ENCODE measurements at places on chromosomes 1 and 21.

DNA sequence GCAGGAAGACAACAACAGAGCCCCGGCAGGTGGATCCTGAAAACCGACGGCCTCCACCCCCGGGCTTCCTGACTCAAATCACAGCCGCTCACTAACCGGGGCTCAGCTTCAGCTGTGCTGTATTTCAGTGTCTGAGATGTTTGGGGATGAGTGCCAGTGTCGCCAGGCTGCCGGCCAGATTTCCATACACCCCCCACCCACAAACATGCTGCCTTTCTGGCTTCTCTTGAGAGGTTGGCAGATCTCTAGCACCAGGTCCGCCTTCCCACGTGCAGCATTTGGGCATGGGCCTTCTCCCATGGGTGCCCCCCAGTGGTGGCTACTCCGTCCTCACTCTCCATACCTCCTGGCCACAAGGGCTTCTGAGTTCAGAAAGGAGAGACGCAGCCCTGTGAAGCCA lies 34.8 kb downstream of the KCNAB2 start:
- DNase-seq, result no peak

DNA sequence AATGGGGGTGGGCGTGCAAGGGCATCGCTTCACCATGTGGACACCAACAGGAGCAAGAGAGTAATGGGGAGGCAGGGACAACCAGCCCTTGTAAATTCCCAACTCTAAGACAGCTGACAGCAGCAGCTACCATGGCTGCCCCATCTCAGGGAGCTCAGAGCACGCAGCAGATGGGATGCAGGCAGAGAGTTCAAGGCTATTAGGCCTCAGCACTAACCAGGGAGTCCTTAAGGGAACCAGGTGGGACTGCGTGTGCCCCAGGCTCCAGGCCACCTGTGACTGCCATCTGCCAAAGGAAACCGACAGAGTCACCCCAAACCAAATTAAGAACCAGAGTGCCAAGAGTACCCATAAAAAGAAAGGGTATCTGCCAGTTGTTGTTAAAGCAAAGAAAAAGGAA lies 33.7 kb upstream of the PRDM2 start:
- no peak for DNase-seq

GRCh38 chr1:210691039-210691610 lies 362.4 kb downstream of the HHAT start:
- no peak for DNase-seq

DNA sequence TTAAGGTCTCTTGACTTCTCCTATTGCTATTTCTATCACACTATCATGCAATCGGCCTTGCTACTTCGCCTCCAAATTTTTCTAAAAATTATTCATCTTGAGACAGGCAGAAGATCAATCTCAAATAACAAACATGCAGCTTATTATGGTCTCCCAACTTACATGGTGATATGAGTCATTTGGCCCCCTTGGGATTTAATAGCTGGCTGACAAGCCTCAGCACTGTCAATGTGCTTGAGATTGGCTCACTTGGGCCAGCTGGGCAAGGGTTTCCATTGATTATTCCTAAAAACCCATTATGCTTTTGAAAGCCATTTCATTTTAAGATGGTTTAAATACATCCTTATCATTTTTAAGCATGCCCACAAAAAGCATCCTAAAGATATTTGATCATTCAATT lies 224.5 kb upstream of the NFIA start:
- no peak for DNase-seq

DNA sequence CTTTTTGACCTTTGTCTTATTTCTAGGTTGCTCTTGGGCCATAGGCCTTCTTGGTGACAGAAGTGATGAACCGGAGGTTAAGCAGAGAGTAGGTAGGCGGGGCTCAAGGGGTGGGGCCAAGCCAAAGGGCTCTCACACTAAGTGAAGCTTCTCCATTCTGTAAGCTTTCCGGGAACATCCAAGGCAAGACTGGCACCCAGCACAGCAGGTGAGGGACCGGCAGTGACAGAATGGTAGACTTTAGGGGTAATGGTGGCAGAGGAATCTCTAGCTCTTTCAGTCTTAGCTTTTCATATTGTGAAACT lies at the start of gene TNFAIP8L2:
Gene TNFAIP8L2 (plus strand): TSS at position 135 of the 305 bp plus-strand sequence. CDS start 2,049 bp downstream, outside the sequence.
- peak; percentile 13 for DNase-seq

- peak; percentile 78 for DNase-seq
These were observed 180.8 kb downstream of the RPS6KC1 start for GRCh38 chr1:213231795-213232231.

- no peak for DNase-seq
These were observed 53.2 kb upstream of the B3GALT5 start for GRCh38 chr21:39559511-39559910.

DNA sequence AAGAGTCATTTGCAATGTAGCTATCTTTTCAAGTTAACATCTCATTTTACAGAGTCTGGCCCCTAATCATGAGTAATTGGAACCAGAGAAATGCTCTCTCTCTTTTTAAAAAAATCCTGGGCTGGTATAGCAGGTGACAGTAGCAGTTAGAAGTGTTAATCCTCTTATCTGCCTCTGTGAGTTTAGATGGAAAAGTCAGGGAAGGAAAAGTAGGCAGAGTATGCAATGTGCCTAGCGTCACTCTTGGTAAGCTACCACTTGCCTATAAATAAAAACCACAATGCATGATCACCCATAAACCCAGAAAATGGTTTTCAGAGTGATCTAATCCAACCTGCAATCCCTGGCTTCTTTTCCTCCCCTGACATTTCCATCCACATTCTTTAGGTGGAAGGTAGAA lies 43.2 kb downstream of the UTP25 start:
- no peak for DNase-seq

GRCh38 chr21:44354001-44354405 lies 582 bp downstream of the TRPM2 start:
- no peak for DNase-seq

GRCh38 chr1:55786396-55786795 lies 571.2 kb upstream of the USP24 start:
- no peak for DNase-seq

DNA sequence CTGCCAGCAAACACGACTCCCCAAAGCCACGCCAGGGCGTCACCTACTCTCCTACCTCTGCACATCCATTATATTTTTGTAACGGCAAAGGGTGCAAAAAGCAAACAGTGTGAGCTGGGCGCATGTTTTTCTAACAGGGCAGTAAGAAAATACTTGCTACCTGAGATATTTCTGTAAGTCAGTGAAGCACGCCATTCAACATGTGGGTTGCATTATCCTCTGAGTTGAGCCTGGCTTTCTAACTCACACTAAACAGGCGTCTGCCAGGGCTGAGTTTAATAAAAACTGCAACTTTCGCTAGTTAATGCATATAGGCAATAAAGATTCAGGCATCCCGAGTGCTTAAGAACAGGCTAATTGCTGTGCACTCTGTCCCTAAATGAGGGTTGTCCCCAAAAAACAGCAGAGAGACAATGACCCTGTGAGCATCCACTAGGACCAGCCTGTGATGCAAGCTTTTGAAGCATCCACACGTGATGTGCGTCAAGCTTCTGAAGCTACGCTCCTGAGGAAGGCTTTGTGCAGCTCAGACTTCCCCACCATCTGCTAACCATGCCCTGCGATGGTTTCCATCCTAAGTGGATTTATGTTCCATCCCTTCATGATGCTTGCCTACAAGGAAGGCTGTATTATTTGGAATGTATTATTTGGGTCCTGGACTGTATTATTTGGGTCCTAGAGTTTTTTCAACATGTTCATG lies 70.0 kb upstream of the SIM2 start:
- peak; percentile 29 for DNase-seq

DNA sequence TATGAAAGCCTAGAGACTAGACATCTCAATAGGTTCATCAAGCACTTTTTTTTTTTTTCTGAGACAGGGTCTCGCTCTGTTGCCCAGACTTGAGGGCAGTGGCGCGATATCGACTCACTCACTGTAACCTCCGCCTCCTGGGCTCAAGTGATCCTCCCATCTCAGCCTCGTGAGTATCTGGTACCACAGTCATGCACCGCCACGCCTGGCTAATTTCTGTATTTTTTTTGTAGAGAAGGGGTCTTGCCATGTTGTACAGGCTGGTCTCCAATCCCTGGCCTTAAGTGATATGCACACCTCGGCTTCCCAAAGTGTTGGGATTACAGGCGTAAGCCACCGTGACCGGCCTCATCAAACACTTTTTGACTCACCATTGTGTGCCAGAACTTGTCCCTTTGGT lies 613 bp upstream of the GPATCH4 start:
- DNase-seq, result no peak

- DNase-seq, result no peak
These were observed 15.7 kb upstream of the TMEM51 start for GRCh38 chr1:15137809-15138208.

DNA sequence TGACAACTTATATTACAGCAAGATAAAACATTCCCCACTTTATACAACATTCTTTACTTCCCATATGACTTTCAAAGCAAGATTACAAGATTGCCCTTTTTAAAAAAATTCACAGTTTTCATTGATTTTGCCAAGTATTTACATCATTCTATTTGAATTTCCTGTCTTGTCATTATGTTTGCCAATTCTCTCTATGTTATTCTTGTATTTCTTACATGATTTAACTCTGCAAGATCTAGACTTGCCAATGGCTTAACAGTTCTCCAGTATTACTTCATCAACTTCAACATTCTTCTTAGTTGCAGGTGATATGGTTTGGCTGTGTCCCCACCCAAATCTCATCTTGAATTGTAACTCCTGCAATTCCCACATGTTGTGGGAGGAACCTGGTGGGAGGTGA lies 31.6 kb downstream of the FMO4 start:
- DNase-seq, result no peak

GRCh38 chr1:228918335-228918734 lies 183.1 kb downstream of the RHOU start:
- no peak for DNase-seq

- DNase-seq, result no peak
These were observed 60.6 kb downstream of the C1orf94 start for GRCh38 chr1:34237151-34237815.

- peak; percentile 24 for DNase-seq
These were observed at the start of gene PDZK1IP1 for GRCh38 chr1:47189844-47190508. Gene PDZK1IP1 (minus strand): TSS chr1:47190036. CDS start chr1:47189932, 104 bp downstream.

DNA sequence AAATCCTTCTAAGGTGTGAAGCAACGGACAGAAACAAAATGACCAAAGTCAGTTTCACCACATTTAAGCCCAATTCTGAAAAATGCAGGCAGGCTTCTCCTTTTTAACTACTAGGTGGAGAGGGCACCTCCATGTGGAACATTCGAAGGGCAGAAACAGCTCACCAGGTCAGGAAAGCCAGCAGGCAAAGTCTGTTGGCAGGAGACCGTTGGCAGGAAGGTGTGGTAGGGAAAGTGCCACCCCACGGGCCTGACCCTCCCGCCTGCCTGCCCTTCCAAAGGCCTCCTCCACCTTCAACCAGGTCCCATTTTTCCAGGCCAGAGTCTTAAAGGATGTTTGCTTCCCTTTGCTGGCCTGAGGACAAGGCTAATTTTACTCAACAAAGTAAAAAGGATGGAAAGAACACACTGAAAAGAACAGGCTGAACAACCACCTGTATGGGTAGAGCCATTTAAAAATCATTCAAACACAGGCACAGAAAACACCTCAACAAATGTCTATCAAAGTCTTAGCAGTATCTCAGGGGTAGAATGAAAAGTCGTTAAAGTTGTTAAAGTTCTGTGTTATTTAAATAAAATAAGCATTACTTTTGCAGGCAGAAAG lies 26.4 kb downstream of the CAPZB start:
- no peak for DNase-seq

DNA sequence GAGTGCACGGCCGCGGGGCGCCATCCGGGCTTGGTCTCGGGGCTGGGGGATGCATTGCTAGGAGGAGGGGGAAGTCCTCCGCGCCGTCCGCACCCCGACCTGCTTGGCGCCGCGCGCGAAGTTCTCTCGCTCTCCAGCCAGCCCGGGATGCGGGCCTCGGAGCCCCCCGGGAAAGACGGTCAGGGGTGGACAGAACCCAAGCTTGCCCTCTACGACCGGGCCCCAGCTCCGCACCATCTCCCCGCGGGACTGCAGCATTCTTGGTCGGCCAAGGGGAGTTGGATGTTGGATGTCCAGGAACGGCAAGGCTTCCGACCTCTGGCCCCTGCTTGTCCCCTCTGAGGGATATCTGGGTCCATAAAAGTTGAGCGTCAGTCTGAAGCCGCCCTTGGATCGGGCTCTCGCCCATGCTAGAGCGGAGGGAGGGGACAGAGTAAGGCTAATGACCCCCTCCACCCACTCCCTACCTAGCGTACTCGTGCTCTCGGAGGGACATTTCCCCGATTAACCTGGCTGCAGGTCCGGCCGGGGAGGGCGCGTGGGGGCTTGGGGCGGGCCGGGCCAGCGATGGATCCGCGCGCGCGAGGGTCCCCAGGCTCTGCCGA lies 522 bp downstream of the DISP3 start:
- DNase-seq, result peak; percentile 6

GRCh38 chr1:38834937-38835827 lies 24.4 kb downstream of the RRAGC start:
- DNase-seq, result peak; percentile 70

DNA sequence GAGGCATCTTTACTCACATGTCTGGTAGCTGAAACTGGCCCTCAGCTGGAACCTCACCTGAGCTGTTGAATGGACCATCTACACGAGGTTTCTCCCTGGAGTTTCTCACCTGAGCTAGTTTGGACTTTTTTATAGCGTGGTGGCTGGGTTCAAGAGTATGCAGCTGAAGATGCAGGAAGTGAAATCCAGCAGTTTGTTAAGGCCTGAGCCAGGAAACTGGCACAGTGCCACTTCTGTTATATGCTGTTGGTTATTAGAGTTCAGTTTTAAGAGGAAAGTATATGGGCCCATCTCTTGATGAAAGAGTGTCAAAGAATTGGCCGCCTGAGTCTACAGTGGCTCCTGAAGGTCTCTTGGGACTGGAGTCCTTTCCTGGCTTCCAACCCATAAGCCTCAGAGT lies 35.6 kb downstream of the STUM start:
- DNase-seq, result no peak

- no peak for DNase-seq
These were observed 114.9 kb downstream of the RRAGC start for GRCh38 chr1:38744452-38745350.

GRCh38 chr21:27764056-27764455 lies 797.2 kb upstream of the ADAMTS5 start:
- DNase-seq, result no peak

DNA sequence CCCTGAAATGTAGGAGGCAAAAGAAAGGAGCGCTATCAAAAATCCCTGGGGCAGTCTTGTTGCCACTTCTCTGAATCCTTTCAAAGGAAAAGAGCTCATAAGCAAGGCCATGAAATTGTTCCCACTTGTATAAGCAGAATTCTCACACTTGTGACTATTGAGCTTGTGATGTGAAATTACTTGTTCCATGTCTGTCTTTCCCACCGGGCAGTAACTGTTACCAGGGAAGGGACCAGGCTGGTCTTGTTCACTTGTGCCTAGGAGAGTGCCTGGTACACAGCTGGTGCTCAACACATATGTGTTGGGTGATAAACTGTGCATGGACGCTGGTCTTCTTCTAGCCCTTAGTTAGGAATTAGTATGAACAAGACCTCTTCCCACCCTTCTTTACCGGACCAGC lies 150.6 kb downstream of the CDC7 start:
- no peak for DNase-seq
